Stimulated activated CD4-positive, alpha-beta T cell treated with anti-CD3 and anti-CD28 coated beads, Interleukin-1b, Interleukin-23, amount 100 ng/mL, for 1 hour (primary cell): ENCODE measurements at places on chromosomes 16 and 17.

DNA sequence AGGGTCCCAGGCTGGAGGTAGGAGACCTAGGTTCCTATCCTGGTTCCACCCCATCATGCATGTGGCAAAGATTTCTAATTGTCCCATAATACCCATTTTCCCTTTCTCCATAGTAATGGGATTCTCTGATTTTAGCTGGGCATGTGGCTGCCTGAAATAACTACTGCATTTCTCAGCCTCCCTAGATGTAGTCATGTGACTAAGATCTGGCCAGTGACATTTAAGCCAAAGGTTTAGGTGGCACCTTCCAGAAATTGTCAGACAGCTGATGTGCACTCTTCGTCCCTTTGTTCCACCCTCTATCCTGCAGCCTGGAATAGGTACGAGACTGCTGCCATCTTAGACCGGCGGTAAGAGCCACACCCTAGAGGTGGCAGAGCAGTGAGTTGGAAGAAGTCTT lies 8.2 kb downstream of the NXPH3 start:
- no peak for DNase-seq

GRCh38 chr17:44601539-44601938 lies 44.3 kb downstream of the FZD2 start:
- DNase-seq: no peak

DNA sequence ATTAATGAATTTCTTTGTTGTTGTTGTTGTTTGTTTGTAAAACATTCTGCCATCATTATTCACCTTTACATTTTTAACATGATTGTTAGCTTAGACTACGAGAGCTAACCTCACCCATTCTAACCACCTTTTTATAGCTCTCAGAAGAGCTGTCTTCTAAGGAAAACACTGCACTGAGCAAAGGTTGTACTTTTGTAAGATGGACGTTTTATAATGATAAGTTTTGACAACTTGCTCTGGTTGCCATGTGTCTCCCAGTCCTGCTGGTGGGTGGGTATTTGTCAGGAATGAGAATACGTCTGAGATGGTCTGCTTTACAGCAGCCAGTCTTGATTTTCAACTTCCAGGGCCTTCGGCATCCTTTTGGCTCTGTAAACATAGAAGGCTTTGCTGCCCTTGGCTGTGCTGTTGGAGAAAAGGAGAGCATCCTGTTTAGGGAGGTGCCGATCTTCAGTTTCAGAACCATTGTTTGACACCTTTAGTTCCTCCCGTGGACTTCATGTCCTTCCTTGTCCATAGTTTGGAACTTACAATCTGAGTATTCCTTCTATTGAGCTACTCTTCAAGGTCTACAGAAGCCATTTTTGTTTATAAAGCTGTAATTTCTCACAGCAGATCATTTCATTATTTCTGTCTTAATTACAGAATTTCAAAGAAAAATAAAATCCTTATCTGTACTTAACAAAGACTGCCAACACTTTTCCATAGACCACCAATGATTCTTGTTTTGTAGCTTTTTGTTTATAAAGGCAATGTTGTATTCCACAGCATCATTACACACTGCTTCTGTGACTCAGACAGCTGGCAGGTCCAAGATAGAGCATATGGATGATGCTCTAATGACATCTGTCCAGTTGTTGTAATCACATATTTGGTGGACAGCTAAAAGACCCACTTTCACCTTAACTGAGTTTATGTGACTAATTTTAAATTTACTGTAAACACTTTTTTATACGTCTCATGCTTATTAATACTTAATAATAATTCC lies 270.1 kb upstream of the TBX2 start:
- no peak for DNase-seq

DNA sequence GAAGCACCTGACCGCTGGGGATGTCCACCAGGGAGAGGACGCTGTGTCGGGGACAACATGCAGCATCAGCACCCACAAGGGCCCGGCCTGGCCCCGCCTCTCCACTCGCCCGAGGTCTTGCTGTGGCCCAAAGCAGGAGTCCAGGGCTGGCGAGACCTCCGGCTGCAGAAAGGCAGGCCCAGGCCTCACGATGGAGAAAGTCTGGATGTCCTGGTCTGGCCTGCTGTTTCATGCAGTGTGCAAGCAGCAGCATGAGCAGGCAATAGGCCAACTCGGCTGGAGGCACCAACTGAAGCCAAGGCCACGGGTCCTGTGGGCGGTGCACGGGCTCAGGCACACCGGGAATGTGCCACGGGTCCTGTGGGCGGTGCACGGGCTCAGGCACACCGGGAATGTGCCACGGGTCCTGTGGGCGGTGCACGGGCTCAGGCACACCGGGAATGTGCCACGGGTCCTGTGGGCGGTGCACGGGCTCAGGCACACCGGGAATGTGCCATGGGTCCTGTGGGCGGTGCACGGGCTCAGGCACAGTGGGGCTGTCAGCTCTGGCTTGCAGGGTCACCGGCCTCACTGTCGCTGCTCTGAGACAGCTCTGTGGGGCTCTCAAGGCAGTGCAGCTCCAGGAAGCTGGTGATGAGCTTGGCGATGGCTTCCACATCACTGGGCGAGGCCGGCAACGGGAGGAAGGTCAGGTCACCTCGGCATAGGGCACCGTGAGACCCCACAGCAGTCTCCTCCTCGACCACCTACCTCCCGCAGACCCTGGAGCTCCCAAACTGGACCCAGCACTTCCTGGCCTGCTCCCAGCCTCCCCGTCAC lies 6.9 kb downstream of the CYBC1 start:
- no peak for DNase-seq

DNA sequence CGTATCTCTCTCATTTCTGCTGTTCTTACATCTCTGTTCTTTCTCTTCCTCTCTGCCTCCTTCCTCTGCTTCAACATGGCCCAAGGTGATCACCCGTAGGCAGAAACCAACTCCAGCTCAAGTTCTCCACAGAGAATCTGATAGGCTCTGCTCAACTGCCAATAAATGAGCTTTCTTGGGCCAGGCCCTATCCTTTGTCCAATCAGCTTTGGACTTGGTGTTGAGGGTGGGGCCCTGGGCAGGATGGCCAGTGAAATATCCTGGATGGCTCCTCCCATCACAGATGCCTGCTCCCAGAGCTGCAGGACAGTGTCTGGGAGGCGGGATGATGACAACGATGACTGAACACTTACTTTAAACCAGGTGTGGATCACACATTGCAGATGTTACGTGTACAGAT lies 17.4 kb upstream of the BRD7 start:
- no peak for DNase-seq

DNA sequence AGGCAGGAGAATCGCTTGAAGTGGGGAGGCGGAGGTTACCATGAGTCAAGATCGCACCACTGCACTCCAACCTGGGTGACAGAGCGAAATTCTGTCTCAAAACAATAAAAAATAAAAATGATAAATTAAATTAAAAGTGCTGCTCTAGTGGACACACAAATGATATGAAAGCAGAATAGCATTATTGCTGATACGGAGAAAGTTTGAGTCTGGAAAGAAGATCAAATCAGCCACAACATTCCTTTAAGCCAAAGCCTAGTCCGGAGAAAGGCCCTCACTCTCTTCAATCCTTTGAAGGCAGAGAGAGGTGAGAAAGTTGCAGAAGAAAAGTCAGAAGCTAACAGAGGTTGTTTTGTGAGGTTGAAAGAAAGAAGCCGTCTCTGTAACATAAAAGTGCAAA lies 15.1 kb upstream of the CSF3 start:
- no peak for DNase-seq

DNA sequence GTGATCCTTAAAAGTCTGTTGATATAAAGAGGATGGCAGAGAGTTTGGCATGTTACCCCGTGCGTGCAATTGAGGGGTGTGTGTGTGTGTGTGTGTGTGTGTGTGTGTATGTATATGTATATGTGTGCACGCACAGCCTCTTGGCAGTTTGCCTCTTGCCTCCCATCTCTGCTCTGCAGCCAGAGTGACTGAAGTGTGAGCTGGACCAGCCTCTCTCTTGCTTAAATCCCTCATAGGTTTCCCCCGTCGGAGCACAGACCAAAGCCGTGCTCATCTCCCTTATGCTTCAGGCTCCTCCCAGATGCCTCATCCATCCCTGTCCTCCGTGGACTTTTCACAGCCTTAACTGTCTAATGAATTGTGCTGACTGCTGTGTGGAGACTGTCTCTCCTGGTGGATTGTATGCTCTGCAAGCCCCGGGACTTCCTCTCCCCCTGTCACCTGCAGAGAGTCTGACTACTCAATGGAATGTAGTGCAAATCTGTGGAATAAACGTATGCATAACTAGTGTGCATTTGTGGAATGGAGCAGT lies 413.5 kb downstream of the CPPED1 start:
- no peak for DNase-seq

DNA sequence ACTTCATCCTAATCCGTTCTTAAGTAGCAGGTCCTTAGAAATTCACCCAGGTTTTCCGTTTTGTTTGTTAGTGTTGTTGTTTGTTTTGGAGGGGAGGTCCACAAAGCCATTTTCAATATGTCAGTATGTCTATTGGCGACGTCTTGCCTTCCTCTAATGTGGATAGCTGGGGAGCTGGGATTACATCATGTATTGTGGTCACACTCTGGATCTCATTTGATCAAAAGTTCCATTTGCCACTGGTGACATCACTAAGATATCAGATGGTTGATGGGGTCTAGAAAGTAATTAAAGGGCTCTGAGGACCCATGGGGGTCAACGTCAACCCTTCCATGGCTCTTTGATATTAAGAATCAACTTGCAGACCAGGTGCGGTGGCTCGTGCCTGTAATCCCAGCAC lies 2.7 kb upstream of the EPN3 start:
- DNase-seq: no peak

DNA sequence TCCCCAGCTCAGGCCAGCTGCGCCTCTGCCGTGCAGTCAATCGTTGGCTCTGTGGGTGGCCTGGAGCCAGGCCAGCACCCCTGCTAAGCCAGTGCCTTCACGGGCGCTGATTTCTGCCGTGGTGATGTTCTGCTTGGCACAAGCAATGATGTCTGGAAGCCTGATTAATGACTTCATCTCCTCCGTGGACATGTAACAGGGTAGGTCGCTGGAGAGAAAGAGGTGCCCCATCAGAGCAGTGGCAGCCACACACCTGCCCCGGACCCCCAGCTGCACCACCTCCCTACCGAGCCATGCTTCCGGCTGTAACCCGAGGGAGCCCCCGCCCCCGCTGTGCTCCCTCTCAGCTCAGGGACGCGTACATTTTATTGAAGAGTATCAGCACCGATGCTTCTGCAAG lies 1.9 kb downstream of the ARL16 start:
- DNase-seq: no peak

- no peak for DNase-seq
Observed at GRCh38 chr17:81491761-81492160, 20.8 kb downstream of the ACTG1 start.

- DNase-seq: no peak
Observed at GRCh38 chr17:74769266-74769855, 6.8 kb downstream of the NAT9 start.

DNA sequence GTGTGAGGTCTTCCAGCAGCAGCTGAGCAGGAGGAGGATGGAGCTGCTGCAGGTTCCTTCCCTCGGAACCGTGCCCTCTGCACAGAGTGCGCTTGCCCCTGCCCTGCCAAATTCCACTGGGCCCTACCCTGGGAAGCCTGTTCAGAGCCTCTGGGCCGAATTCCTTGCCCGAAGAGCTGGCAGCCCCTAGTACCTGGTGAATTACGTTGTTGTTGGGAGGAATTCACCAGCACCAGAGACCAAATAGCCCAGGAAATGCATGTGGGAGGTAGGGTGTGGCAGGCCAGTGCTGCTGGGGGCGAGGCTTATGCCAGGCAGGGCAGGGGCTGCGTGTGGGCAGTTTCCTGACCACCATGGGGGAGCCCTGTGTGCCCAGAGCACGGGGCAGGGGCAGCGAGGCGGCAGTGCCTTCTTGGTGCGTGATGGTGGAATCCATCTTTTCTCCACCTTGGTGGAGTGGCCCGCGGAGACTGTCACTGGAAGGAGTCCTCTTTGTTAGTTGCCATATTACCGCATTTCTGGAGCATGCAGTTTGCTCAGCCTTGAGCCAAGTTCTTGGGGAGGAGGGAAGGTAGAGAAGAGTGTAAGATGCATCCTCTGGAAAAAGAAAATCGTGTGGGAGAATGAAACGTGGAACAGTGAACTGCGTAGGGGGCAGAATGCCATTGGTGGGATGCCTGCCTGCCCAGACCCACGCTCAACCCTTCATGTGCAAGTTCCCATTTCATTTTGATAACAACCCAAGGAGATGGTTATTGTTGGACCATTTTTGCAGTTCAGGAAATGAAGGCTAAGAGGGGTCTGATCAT lies 2.3 kb downstream of the MRC2 start:
- DNase-seq: no peak

GRCh38 chr16:87068762-87069150 lies 248.4 kb downstream of the C16orf95 start:
- DNase-seq: no peak

- DNase-seq: no peak
Observed at GRCh38 chr17:18315562-18315922, 449 bp downstream of the SMCR8 start.

GRCh38 chr17:57555636-57556175 lies 189.4 kb downstream of the CCDC182 start:
- no peak for DNase-seq

GRCh38 chr17:47210779-47211178 lies 1.6 kb downstream of the MYL4 start:
- DNase-seq: no peak

GRCh38 chr17:78141437-78142118 lies 4.6 kb upstream of the C17orf99 start:
- DNase-seq: no peak

DNA sequence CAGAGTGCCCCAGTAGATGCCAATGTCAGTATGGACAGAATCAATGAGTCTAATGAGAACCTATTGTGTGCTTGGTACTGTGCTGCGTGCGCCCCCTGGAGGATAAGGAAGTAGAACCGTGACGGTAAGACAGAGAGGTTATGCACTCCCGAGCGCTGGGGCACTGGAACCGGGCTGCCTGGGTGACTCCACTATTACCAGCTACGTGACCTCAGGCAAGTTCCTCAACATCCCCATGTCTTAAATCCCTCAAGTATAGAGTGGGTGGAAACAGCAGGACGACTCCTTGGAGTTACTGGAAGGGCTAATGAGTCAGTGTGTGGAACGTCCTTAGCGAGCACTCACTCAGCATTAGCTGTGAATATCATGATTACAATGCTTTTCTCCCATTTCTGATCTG lies 16.2 kb downstream of the CHST4 start:
- DNase-seq: no peak

DNA sequence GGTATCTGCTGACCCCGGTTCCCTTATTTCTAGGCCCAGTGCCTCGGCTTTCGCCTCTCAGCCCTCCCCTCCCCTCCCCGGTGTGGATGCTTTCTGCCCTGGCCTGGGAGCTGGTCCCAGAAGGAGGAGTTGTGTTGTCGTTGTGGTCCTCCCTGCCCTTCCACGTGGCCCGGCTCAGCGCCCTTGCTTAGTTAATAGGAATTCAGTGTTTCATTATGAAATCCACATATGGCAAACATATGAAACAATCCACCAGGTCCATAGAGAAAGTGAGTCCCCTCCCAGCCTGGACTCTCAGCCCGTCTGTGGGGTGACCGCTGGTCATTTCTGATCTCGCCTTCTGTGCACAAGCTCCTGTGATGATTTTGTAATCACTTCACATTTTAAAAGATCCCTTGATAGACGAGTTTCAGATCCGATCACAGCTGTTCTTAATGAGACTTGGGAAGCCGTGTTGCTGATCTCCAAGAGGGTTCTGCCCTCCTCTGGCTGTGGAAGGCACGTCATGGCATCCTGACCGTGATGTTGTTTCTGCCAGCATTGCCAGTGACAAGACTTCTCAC lies 112.1 kb downstream of the BANP start:
- no peak for DNase-seq
